NCI-H1105 treated with DMSO at 0.1 percent for 48 hours (cell line): ENCODE measurements at places on chromosomes 6 and 20.

DNA sequence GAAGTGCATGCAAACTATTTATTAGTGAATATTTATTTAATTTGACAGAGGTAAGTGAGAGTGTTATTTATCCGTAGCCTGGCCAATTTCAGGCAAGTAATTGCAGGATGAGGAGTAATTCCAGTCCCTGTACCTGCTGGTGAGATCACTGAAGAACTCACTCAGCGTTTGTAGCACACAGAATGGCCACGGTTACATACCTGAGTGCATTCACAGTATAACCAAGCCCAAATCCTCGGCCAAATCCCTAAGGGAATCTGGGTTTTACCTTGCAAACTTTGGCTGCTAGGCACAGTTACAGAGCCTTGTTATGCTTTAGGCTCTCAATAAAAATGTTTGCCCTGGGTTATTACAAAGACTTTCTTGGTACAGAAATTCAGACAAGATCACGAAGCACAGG is 93.3 kb downstream of the KCNQ5 start:
- no peak for DNase-seq

GRCh38 chr6:34063651-34064050 is 82.2 kb downstream of the GRM4 start:
- DNase-seq, result no peak

DNA sequence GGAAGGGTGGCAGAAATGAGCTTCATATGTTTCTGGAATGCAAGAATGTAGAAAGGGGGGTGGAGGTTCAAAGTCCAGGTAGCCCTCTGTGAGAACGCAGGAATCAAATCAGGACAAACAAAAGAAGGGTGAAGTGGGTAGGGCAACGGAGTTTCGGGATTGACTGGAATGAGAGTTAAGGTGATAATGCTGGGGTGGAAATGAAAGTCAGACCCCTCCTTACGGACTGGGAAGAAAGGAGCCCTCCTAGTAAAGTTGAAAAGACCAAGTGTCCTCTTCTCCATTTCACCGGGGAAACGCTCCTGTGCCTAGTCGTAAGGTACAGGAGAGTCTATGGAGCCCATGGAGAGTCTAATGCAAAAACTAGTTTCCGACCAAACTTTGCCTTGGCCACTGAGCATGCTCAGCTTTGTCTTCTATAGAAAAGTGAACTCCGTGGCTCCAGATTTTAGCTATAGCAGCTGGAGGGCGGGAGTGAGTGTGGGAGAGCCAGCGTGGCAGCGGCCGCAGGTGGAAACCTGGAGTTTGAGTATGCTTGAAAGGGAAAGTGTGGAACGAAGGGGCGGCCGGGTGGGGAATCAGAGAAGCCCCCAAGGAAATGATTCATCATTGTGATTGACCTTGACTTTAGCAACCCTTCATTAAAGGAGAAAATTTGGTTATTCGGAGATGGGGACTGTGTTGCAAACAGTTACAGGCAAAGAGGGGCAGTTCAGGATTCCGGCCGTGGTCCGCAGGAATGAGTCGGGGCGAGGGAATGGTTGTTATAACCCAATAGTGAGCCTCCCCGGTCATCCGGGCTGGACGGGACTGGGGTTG is 1.3 kb upstream of the LRRC1 start:
- DNase-seq, result peak; percentile 81

DNA sequence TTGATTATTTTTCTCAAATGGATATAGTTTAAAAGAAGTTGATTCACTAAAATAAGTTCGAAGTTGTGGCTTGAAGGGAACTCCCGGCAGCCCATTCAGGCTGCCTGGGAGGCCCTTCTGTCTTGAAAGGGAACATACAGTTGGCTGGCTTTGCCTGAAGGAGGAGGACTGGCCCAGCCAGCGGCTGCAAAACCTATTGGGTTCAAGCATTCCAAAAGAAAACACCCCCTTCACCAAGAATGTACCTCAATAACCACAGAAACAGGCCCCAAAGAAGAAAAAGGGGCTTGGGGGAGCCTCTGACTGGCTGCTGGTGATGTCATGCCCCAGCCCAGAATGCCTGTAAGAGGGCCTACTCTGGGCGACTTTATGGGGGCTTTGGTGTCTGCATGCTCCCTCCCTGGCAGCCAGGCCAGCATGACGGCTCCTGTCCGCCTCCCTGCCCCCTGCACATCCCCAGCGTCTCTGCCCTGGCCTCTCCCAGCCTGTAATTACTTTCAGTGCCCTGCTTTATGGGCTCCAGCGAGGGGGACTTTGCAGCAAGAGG is 36.5 kb downstream of the MAFB start:
- DNase-seq, result no peak

- no peak for DNase-seq
These were observed 178.9 kb downstream of the SOX4 start for GRCh38 chr6:21772477-21772876.

- no peak for DNase-seq
These were observed 34.5 kb upstream of the MPC1 start for GRCh38 chr6:166417285-166417691.

- DNase-seq, result peak; percentile 28
These were observed 37.9 kb upstream of the MAS1 start for GRCh38 chr6:159852877-159853276.

- no peak for DNase-seq
These were observed 11.2 kb upstream of the CLDN20 start for GRCh38 chr6:155252581-155252980.

DNA sequence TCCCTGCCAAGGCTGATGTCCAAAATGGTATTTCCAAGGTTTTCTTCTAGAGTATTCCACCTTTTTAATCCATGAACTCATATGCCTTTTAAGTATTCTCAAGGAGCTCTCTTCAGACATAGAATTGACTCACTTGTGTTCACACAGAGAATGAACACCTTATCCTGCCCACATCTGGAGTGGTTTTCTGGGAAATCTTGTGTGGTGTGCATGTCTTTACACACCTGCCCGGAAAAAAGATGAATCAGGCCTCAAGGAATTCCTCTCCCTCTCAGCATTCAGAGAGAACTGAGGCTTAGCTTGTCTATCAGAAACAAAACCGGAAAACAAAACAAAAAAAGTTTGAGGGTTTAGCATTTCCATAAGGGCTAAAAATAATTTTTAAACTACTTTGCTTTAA is 148.8 kb downstream of the TFAP2A start:
- DNase-seq, result no peak

GRCh38 chr20:1278993-1279392 is 12.9 kb downstream of the SNPH start:
- DNase-seq, result no peak

DNA sequence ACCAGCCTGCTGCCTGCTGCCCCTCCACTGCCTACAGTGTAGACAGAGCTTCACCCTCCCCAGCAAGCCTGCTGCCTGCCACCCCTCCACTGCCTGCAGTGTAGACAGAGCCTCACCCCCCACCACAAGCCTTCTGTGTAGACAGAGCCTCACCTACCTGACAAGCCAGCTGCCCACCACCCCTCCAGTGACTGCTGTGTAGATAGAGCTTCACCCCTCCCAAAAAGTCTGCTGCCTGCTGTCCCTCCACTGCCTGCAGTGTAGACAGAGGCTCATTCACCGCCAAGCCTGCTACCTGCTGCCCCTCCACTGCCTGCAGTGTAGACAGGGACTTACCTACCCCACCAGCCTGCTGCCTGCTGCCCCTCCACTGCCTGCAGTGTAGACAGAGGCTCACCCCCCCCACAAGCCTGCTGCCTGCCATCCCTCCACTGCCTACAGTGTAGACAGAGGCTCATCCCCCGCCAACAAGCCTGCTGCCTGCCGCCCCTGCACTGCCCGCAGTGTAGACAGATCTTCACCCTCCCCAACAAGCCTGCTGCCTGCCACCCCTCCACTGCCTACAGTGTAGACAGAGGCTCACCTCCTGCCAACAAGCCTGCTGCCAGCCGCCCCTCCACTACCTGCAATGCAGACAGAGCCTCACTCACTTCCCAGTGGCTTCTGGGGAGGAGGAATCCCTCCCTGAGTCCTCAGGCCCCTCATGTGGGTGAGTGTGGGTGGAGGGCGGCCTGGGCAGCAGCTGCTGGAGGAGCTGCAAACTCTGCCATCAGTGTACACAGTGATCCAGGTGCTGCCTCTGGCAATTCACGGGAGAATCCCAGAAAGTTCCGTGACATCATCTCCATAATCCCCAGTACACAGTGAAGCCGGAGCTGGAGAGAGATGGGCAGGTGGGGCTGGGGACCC is 140.9 kb downstream of the DLL1 start:
- no peak for DNase-seq

GRCh38 chr6:76886900-76887299 is 576.4 kb downstream of the HTR1B start:
- DNase-seq, result no peak

GRCh38 chr6:27280540-27281000 is 31.5 kb downstream of the POM121L2 start:
- peak; percentile 69 for DNase-seq

DNA sequence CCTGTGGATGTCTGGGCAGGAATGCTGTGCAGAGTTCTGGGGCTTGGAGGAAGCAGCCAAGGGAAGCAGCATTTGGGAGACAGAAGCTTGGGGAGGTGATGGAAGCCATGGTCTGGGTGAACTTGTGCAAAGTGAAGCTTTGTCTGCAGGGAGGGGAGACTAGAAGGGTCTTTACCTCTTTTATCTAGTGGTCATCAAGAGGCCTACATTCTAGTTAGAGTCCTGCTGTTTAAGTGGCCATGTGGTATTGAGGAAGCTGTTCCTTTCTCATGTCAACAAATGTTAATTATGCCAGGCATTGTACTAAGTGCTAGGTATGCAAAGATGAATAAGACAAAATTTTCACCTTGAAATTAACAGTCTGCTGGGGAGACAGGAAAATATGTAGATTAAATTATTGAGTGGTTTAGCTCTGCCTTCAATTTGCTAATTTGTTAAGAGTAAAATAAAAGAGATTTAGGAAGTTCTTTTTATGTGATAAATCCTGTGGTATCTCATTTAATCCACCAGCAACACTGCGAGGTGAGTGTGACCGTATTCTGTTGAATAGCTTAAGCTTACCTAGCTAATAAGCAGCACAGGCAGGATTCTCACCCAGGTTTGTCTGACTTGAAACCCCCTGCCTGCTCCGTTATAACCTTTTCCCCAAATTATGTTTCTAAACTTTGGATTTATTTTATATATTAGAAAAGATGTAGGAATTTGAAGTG is 43.1 kb downstream of the ARID1B start:
- DNase-seq, result no peak

GRCh38 chr6:5359417-5359816 is 98.1 kb downstream of the FARS2 start:
- DNase-seq, result peak; percentile 97

GRCh38 chr6:446418-447366 is 55.1 kb downstream of the IRF4 start:
- no peak for DNase-seq

DNA sequence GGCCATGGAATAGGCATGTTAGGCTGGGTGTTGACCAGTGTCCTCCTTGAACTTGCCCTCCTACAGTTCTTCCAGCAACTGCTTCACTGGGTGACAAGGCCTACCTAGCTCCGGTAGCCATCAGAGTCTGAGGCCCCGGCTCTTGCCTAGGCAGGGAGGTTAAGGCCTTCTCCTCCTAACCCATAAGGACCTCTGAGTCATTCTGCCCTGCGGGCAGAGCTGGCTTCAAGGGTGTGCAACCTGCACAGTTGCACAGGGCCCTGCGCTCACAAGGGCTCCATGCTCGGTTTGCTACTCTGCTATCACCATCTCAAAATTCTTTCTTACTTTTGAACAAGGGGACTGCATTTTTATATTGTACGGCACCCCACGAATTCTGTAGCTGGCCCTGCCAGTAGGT is 17.9 kb downstream of the KCNB1 start:
- DNase-seq, result no peak

- DNase-seq, result no peak
These were observed 419.2 kb downstream of the EPM2A start for GRCh38 chr6:145315982-145316600.
